Muscle of arm (tissue), 14 donors: ENCODE measurements at places on chromosomes 12 and 14. TPM values are rescaled to one million over a fixed set of nuclear protein-coding genes. Genes with fewer than 3 reads are reported as not detected.

Gene NUAK1
- not detected for polyA plus RNA-seq

Gene KRT86
- polyA plus RNA-seq: 0.20 TPM

Gene PTPN21
- 44.3 TPM for polyA plus RNA-seq

DNA sequence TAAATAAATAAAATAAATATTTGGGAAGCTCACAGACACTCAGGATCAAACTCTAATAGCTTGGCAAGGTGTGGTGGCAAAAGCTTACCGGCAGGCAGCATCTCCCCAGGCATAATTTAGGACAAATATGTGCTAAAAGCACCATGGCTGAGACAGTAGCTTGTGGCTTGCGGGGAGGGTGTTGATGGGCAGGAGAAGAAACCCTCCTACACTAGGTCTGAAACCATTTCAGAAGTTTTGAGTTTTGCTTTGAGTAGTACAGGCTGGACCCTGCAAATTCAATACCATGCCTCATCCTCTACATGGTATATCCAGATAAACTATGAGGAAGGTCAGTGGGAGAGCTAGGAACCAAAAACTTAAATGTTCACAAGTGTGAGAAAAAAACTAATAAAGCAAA is 33.1 kb downstream of the MAP3K9 start:
- no peak for DNase-seq

DNA sequence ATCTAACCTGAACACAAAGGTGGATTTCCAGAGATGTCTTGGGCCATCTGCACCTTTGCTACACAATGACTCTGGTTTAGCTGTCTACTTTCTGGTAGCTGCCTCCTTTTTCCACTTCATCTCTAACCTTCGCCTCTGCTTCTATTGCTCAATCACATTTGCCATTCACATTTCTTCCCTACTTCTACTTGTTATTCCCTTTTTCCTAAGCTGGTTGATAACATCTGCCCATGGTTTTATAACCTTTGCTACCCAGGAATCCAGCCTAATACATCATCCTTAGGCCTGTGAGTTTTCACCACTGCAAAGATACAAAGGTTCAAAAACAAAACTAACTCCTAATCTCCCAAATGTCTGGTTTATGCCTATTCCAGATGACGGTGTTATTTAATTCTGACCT is 13.2 kb downstream of the SPPL3 start:
- DNase-seq: no peak

Gene TGM1
- polyA plus RNA-seq: 1.5 TPM

GRCh38 chr14:96737881-96738280 is 59.3 kb upstream of the VRK1 start:
- DNase-seq: no peak

GRCh38 chr12:100672075-100672592 is 98.7 kb downstream of the GAS2L3 start:
- no peak for DNase-seq

DNA sequence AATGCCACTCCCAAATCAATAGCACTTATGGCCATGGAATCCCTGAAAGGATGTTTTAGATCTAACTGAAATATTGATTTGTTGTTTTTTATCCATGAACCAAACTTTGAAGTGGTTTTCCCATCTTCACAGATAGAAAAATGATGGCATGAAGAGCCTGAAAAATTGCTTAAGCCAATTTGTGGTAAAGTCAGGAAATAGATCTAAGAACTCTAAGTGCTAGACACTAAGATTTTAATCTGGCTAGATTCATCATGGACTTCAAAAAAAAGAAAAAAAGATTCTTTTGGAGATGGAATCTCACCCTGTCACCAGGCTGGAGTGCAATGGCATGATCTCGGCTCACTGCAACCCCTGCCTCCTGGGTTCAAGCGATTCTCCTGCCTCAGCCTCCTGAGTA is 45.0 kb upstream of the STRN3 start:
- no peak for DNase-seq

Gene CLEC9A
- polyA plus RNA-seq: 0.23 TPM

DNA sequence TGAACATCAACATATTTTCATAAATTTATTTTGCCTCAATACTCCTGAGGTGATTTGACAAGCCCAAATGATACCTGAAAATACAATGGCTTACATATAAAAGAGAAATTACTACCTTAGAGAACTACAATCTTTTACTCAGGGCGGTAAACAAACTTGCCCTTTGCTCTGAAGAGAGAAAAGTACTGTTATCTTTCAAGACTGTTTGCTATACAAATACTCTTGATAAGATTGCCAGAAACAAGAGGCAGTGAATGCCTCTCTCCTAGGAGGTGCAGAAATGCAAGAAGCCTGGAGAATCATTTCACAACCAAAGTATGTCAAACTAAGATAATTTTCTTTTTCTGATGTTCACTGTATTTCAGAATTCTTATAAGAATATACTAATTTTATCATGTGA is 160.3 kb downstream of the ALX1 start:
- no peak for DNase-seq

- DNase-seq: no peak
Measured at GRCh38 chr12:6970096-6970527, 352 bp downstream of the PHB2 start.

DNA sequence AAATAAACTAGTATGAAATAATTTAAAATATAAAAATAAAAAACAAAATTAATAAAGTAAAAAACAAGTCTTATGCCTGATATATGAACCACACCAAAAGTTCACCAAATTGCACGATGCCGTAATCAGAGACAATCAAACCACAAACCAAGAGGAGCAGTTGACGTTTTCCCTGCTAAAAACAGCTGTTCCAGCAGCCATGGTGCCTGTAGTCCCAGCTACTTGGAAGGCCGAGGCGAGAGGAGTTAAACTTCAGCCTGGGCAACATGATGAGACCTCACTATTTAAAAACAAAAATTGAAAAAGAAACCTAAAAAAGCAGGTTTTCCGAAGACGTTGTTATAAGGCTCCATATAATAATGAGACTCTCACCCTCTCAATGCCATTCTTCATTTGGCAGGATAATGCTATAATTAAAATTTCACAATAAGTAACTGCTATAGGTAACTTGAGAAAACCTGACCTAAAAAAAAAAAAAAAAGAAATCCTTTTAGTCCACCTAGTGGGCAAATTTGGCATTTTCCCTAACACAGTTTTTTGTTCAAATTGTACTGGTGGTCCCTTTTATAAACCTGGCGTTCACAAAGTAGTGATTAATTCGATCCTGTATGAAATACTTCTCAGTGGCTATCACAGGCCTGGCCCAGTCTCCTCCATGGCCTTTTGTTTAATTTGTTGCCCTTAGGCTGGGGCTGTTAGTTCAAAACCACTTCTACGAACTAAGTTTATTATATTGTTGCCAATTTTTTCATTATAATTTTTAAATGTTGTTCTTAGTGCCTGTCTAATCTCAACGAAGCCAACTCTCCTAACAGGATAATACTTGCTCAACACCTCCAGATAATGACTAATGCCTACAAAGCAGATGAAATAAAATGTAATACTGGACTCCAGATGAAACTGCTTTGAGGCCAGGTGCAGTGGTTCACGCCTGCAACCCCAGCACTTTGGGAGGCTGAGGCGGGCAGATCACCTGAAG is 62.1 kb downstream of the TNFAIP2 start:
- DNase-seq: no peak

Gene MAGOHB
- 37.6 TPM for polyA plus RNA-seq

- DNase-seq: no peak
Measured at GRCh38 chr12:131072451-131073230, 118.9 kb downstream of the ADGRD1 start.

Gene TAS2R43
- 0.39 TPM for polyA plus RNA-seq

GRCh38 chr12:120457133-120457532 is 10.9 kb downstream of the GATC start:
- DNase-seq: no peak

DNA sequence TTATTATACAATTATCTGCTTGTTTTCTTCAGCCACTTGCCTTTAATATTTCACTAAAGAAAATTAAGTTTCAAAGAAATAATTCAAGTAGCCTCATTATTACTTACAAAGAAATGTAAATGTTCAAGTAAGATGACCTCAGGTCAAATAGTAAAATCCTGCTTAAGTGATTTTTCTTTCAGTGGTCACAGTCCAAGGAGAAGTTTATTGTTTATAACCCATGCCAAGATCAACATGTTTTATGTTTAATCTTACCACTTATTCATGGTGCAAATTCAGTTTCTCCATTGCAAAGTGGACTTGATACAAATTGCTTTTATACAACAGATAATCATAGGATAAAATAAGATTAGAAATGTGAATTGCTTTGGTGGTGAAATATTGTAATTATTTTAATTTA is 370.2 kb upstream of the FLRT2 start:
- DNase-seq: no peak

- DNase-seq: no peak
Measured at GRCh38 chr14:54901380-54902142, 1.1 kb downstream of the GCH1 start.

DNA sequence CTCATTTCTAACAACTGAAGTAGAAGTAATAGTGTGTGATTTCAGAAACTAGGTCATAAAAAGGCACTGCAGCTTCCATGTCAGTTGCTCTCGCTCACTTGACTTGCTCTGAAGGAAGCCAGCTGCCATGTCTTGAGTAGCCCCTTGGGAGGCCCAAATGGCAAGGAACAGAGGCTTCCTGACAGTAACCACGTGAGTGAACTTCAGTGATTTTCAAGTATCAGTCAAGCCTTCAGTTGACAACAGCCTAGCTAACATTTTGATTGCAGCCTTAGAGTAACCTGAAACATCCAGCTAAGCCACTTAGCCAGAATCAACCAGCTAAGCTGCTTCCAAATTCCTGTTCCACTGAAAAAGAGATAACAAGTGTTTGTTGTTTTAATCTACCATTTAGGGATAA is 26.7 kb downstream of the TOGARAM1 start:
- DNase-seq: no peak
